Sigmoid colon (tissue), 7 donors: ENCODE measurements at places on chromosomes 16 and 17. TPM values are rescaled to one million over a fixed set of nuclear protein-coding genes. Genes with fewer than 3 reads are reported as not detected.
A peak's percentile ranks its signal among the peaks of the same experiment; 100 is the strongest.

DNA sequence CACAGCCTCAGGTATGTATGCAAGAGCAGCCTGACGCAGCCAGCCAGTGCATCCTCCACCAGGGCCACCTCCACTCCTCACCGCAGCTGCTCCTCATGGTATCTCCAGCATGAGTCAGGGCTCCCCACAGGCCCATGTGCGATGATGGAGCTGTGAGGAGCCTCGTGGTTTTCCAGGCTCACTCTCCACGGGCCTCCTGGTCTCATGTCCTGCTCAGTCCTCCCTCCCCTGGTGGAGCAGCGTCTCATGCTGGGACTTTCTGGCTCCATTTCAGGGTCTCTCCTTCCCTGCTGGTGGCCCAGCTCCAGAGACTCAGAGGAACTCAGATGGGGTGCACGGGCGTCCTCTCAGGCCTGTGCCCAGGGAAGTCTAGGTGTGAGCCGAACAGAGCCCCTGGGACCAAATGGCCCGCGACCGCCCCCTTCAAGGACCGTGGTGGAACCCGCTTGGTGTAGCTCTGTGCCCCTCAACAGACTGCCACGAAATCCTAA, 70.4 kb downstream of the METRNL start:
- peak; percentile 57 for DNase-seq

KRTAP1-1 gene
- not detected for total RNA-seq

SPIRE2 gene
- total RNA-seq = 0.82 TPM

SLC25A10 gene
- 7.1 TPM for total RNA-seq

DNA sequence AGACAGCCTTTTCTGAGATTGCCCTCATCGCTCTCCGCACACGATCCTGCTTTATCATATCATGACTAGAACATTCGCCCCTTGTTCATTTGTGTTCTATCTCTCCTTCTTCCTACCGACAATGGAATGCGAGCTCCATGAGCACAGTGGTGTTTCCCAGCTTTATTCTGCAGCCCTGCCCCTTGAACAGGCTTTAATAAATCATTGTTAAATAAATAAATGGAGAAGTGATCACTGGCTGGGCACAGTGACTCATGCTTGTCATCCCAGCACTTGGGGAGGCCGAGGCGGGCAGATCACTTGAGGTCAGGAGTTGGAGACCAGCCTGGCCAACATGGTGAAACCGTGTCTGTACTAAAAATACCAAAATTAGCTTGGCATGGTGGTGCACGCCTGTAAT, 1063.3 kb upstream of the EEF2KMT start:
- no peak for DNase-seq

LLGL1 gene
- total RNA-seq = 17.1 TPM

DNA sequence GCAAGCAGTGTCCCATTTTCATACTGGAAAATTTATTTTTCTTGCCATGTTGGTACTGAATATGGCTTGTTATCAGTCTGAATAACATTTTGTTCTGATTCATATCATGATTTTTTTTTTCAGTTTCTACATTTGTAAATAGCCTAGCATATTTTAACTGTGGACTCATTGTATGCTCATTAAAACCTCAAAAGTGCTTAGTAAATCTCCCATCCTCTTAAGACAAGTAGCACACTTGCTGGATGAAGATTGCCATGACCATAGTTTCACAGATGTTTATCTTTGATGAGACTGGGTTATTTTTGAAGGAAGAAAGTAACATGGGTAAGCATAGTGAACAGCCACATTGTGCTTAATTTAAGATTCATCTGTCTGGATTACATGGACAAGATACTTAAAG, 878 bp downstream of the KRT10 start:
- DNase-seq = no peak

TBX4 gene
- total RNA-seq = not detected

GRCh38 chr16:27890006-27890405, 173.5 kb downstream of the GSG1L start:
- no peak for DNase-seq

DNA sequence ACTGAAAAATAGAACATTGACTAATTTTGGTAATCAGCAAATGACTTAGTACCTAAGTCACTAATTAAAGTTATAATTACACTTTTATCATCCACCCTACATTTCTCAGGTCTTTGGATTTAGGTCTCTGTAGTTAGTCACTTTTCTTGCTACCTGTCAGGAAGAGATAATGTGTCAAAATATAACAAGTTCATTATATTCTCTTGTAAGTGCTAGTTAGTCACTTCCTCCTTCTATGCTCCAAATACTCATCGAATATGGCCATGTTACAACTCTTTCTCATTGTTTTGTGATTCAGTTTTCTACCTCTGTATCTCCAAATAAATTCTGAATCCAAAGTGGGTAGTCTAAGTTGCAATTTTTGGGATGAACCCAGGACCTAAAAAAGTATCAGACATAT, 163.5 kb upstream of the KIF2B start:
- no peak for DNase-seq

DNA sequence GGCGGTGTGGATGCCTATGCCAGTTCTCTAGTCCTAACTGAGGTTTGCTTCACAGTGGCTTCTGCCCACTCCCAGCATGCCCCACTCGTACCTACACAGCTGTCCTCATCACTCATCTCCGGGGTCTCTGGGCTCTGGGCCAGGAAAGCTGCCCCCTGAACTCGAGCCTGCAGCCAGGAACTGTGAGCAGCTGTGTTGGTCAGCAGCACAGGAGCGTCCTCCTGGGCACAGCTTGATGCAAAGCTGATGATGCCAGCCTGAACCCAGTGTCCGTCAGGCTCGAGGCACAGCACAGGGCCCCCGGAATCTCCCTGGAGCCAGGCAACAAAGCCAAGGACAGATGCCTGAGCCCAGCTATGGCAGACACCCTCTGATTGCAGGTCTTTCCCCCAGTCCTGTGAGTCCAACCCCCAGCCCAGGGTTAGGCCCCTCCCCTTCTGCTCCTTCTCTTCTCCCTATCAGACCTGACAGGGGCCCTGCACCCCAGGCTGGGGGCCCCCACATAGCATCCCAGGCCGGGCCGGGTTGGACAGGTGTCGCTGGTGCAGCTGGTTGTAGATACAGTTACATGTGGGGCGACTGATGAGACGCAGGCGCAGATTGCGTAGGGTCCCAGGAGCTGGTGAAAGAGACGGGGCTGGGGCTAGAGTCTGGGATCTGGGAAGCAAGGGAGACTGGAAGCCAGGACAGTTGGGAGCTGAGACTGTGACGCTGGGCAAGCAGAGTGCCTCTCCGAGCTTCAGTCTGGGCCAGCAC, 2.7 kb downstream of the PRSS53 start:
- no peak for DNase-seq

KRT9 gene
- not detected for total RNA-seq

GRCh38 chr17:5816491-5817070, 232.3 kb upstream of the NLRP1 start:
- DNase-seq = no peak

- no peak for DNase-seq
These were observed 23.7 kb upstream of the XYLT2 start for GRCh38 chr17:50322271-50322670.

GRCh38 chr16:80056324-80056723, 455.8 kb upstream of the MAF start:
- DNase-seq = no peak

CPHXL2 gene
- not detected for total RNA-seq

- DNase-seq = no peak
These were observed 17.9 kb upstream of the SPDYE4 start for GRCh38 chr17:8776248-8776647.

- DNase-seq = peak; percentile 76
These were observed 21.5 kb downstream of the GPR179 start for GRCh38 chr17:38322156-38322779.

TAC4 gene
- total RNA-seq = not detected

- no peak for DNase-seq
These were observed 233.1 kb upstream of the AXIN2 start for GRCh38 chr17:65794572-65794971.

KRTAP9-9 gene
- not detected for total RNA-seq

DNA sequence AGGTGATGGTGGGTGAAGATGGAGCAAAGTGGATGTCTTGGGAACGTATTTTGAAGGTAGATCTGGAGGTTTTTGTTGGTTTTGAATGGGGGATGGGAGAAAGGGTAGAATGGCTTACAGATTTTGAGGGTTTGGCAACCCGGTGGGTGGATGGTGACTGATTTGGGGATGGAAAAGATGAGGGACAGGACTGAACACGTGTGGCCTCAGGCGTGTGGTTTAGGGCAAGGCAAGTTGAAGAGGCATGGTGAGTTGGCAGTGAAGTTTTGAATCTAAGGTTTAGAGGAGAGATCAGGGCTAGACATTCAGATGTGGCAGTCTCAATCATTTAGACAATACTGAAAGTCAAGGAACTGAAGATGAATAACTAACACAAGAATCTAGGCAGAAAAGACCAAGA, 5.0 kb upstream of the DCTPP1 start:
- no peak for DNase-seq

GRCh38 chr16:65754820-65755691, 611.4 kb upstream of the CDH5 start:
- DNase-seq = peak; percentile 63

- no peak for DNase-seq
These were observed 228.8 kb downstream of the CDH11 start for GRCh38 chr16:64892835-64893785.

SCIMP gene
- 1.1 TPM for total RNA-seq

DNA sequence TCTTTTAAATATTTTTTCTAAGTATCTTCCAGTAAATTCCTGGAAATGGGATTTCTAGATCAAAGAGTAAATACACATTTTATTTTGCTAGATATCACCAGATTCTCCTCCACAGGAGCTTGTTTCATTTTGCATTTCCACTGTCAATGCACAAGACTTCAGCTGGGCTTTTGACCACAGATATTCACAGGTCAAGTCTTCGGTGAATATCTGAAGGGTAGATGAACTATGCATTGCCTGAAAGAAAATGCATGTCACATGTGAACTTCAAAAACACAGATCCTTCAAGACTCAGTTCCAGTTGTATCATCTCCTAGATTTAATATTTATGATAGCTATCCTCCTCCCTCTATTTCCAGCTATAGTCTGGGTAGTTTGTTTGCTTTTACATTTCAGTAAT, 963.6 kb upstream of the GOT2 start:
- no peak for DNase-seq

DNA sequence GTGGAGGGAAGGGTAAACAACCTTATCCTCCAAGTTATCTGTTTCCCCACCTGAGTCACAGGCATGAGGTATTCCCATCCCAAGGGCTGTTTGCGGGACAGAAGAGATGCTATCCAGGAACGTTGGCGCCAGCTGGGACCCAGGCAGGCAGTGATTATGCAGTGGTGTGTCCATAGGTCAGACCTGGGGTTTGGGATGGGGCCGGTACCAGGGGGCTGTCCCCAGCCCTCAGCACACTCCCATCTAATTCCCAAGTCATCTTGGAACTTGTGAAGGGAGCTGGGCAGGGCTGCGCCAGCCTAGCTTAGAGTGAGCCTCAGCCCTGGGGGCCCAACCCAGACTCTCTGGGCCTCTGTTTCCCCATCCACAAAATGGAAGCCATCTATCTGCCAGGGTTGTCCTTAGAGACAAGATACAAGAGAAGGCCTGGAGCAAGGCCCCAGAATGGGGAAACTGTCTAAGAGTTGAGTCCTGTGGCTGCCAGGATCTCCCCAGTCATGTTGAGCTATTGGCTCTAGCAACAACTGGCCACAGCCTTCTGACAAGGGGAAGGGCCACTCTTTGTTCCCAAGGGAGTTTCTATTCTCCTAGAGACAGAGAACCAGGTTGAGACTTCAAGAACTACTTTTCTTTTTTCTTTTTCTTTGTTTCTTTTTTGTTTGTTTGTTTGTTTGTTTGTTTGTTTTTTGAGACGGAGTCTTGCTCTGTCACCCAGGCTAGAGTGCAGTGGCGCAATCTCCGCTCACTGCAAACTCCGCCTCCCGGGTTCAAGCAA, 9.8 kb upstream of the JUP start:
- DNase-seq = no peak
